Mucosa of gallbladder (tissue), 1 donor: ENCODE measurements at places on chromosomes 12 and 14. TPM values are rescaled to one million over a fixed set of nuclear protein-coding genes. Genes with fewer than 3 reads are reported as not detected.

Gene NANOG
- total RNA-seq: 0.43 TPM

GRCh38 chr14:58865514-58866281, 227.9 kb downstream of the DACT1 start:
- DNase-seq: no peak

GRCh38 chr14:48454887-48455286, 779.5 kb upstream of the MDGA2 start:
- DNase-seq: no peak

Gene TIMM9
- total RNA-seq: 29.8 TPM

Gene KLHL33
- 0.92 TPM for total RNA-seq

- DNase-seq: no peak
Observed at GRCh38 chr12:61546296-61546695, 713.9 kb upstream of the USP15 start.

DNA sequence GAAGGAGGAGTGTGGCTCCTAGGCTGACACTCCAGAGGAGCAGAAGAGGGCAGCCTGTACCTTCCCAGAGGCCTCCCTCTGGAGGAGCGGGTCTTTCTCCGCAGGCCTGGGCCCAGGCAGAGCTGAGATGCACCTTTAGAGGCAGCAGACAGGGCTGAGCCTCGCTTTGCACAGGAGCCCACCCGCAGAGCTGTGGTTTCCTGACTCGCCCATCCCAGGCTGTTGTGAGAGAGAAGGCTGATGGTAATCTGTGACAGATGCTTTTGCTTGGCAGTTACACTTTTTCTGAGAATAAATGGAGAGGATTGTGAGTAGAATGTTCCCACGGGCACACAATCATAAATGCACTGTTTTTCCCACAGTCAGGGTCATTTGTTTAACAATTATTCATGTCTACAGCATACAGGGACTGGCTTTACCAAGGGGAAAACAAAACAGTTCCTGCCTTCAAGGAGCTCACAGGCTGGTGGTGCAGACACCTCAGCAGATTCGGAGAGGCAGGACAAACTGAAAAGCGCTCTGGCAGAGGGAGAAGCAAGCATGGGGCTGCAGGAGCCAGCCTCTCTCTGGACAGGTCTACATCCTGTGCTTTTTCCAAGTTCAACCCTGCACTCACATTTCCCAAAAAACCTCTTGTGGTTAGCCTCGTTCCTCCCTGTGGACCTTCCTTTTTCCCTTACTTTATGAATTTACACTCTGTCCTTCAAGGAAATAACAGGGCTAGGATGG, 13.9 kb downstream of the EVL start:
- no peak for DNase-seq

DNA sequence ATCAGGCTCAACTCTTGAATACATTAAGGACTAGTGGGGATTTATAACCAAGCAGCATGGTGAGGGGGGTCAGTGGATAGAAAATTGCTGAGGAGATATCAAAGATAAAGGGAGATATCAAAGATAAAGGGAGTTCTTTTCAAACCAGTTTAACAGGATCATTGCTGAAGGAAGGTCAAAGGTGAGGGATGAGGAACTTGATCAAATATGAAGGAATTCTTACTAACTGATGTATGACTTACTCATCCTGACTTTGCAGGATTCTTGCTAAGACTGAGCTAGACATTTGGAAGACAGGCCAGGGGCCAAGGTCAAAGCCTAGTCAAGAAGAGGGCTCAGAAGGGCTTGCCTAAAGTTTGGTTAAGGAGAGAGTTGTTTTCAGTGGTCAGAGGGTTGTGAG, 4.8 kb downstream of the ABHD4 start:
- no peak for DNase-seq

GRCh38 chr12:69337311-69338090, 10.7 kb upstream of the LYZ start:
- DNase-seq: no peak

Gene CLEC1A
- total RNA-seq: 3.5 TPM
